ENCODE measurements at places on chromosomes 12 and 14. TPM values are rescaled to one million over a fixed set of nuclear protein-coding genes. Genes with fewer than 3 reads are reported as not detected.

DNA sequence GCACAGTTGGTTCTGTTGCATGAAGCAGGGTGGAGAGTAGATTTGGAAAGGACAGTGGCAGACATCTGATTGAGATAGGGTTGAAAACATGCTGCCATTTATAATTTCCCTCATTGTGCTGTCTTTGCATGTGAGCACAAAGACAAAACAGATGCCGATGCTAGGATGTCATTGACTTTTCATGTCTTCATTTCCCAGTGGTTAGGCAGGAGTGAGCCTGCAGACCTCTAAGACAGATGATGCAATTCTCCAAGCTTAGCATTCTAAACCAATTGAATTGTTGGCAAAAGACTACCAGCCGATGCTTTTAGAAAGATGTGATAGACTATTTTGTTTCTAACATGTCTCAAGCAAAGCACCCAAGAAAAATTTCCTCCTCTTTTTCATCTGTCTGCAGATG is 37.1 kb upstream of the PELI2 start:
- no peak for DNase-seq

DNA sequence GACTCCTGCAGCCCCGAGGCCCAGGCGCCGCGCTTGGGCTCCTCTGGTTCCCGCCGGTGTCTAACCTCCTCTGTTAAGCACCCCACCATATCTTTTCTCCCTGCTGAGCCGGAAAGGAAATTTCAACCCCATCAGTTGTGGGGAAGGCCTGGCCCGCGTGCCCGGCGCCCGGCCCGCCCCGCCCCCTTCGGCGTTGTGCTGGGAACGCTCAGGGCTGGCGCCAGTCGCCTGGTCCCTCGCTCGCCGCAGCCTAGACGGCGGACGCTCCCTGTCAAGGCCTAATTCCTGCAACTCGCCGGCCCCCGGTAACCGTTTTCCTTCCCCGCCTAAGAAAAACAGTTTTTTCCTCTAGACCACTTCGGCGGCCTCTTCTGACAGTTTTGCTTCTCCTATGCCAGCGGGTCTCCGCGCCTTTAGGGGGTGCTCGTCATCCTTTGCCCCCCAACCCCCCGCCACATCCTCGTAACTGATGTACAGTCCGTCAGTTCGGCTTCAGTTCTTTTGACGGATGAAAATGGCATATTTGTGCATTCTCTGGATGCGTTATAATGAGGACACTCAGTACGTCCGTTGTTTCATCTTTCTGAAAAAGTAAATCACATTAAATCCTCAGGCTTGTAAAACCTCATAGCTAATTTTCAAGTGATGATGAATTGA is 506 bp upstream of the NAP1L1 start:
- no peak for DNase-seq

DNA sequence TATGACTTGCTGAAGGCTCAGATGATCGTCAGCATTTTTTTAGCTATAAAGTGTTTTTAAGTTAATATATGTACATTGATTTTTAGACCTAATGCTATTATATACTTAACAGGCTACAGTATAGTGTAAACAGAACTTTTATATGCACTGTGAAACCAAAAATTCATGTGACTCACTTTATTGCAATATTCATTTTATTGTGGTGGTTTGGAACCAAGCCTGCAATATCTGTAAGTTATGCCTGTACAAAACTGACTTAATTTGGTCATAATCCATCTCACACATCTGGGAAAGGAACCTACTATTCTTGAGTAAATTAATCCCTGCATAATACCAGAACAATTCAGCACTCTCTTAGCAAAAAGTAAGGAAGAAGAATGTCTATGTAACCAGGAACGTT is 390.7 kb downstream of the SYT1 start:
- no peak for DNase-seq

P3H3 gene
- total RNA-seq: 0.45 TPM

GRIN2B gene
- not detected for total RNA-seq
